ENCODE measurements at places on chromosomes 7 and 10.

DNA sequence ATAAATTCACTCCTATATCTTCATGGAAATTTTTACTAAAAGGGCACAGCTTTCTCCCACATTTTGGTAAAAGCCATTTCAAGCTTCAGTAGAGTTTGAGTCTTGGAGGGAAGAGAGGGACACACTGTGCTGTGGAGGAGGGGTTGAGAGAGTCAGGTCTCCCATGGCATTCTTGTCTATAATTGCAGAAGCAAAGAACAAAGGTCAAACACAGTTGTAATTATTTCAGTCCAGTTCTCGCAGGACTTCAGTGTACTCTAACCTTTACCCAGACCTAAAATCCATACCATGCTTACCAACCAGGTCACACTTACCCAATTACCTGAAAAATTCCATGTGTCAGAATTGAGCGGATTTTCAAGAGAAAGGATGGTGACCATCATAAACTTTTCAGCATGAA is 298.4 kb downstream of the XPNPEP1 start:
- no peak for DNase-seq

DNA sequence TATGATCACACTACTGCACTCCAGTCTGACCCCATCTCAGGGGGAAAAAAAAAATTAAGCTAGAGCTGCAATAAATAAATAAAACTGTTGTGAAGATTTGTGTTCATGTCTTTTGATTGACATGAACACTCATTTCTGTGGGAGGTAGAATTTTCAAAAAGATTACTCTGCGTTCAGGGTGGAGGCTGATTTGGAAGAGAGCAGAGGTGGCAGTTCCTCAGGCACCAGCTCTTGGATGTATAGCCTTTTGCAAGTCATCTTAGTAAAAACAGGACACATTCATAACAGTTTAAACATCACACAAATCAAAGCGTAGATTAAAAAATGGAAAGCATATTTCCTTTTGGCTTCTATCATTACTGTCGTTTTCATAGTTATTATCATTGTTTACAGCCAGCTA is 243.5 kb upstream of the LRGUK start:
- no peak for DNase-seq

DNA sequence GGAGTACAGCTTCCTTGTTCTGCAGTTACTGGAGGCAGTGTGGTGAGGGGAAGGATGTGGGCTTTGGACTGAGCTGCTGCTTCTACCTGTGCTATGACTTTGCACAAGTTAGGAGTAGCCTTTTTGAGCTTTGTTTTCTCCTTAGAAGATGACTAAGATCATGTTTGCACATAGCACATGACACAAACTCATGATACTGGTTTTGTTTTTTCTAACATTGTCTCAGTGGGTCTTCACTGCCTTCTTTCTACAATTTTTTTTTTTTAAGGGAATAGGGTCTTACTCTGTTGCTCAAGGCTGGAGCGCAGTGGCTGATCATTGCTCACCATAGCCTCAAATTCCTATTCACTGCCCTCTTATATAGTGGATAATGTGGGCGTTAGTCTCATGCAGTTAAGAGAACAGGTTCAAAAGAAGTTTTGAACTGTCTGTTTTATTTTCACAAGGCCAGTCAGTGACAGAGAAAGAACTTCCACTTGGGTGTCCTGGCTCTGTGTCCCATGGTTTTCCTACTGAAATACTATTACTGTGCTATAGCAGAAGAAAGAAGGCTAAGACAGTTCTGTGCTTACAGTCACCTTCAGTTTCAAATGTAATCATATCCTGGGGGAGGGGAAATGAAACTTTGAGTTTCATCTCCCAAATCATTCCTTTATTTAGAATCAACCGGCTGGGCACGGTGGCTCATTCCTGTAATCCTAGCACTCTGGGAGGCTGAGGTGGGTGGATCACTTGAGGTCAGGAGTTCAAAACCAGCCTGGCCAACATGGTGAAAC is 72.0 kb downstream of the KAT6B start:
- peak; percentile 41 for DNase-seq

GRCh38 chr7:23893176-23893941 is 183.3 kb downstream of the STK31 start:
- DNase-seq, result peak; percentile 58

GRCh38 chr10:89213191-89213808 is 6.2 kb upstream of the CH25H start:
- DNase-seq, result peak; percentile 41

- DNase-seq, result no peak
These were observed 12.5 kb upstream of the CHCHD1 start for GRCh38 chr10:73769396-73769795.
